ENCODE measurements at places on chromosomes 7 and 10.

DNA sequence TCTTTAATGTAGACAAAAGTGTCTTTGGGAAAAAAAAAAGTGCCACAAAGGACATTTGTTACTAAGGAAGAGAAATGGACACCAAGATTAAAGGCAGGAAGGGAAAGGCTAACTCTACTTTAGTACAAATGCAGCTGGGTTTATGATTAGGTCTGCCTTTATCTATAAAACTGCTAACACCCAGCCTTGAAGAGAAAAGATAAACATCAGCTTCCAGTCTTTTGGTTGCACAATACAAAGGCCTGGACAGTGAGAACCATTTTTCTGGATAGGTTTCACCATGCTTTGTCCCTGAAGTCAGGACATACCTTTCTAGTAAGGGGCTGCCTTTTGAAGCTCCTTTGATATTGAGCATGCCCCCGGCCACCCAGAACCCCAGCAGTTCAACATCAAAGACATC lies 45.1 kb downstream of the ZNF248 start:
- no peak for DNase-seq

DNA sequence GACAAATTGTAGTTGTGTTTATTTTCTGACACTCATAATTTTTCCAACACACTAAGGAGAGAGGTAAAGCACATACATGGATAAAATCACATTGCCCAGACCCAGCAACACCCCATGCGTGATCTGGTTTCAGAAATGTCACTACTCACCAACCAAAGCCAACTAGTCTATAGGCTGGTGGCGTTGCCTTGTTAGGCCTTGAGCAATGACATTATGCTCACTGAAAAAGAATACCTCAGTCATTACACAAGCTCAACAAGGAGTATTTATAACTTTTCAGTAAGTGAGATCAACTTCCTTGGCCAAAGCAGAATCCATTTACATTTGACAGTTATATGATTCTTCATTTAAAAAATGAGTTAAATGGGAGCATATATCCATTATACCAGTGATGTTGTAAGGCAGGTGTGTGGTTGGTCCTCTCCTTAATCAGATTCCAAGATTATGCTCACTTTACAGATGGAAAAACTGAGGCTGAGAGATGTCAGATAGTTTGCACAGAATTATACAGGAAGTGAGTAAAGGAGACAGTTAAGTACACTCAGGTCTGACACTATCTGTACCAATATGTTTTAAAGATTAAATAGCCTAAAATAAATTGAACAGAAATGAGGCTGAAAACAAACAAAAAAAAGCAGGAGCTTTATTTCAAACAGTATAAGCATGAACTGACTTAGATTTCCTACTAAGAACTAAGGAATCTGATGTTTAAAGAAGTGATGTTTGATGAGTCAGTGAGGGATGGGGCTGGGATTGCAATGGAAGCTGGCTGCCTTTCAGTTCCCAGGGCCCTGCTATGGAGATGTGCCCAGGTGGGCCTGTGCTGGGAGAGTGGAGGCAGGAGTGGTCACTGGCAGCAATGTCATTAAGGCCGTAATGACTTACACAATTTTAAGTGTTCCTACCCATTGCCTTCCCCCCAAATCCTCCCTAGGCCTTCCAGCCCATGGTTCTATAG lies 118.3 kb downstream of the RAPGEF5 start:
- DNase-seq, result peak; percentile 70

DNA sequence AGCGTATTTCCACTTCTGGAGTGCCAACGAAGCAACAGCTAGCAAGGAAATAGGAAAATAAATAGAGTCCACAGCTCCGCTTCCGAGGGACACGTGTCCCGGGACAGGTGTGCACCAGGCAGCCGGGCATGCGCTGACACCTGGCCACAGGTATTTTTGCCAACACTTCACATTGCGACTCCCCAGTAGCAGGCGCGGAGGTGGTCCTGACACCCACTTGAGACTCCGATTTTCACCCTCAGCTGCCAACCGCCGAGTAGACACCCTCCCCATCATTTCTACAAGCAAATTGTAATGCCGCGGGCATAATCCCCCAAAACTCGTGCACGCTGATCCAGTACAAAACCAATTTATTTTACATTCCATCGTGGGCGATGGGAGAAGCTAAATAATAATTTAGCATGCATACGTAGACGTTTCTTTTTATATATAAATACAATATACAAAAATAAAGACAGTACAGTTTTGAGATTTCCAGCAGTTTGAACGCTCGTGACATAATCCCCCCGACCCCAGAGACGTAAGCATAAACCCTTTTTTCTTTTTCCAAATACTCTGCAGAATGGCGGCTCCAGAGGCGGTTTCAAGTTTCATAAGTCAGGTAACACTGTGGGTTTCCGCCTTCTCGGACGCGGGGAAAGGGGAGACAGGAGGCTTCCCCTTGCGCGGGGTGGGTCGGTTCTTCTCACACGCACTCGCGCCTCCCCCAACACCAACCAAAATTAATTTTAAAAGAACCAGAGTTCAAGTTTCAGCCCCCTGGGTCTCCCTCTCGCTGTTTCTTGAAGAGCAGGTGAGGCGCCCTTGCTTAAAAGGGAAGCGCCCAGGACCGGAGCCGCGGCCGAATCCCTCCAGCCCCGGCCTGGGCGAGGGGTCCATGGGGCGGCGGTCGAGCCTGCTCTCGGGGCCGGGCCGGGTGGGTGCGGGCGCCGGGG lies 5.7 kb downstream of the MNX1 start:
- no peak for DNase-seq

DNA sequence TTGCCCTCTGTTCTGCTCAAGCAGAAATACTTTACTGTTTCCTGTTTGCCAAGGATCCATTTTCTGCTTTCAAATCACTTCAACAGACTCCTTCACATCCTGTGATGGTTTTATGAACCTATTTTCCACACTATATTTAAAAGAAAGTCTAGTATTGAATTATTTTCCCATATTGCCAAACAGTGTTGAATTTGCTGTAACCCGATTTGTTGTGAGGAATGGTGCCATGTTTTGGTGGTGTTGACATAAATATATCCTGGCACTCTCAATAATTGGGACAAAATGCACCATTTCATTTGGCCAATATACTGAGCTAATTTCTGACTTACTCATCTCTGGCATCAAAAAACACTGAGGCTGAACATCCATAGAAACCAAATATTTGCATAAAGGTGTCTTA lies 615.4 kb upstream of the SEMA3D start:
- DNase-seq, result no peak

DNA sequence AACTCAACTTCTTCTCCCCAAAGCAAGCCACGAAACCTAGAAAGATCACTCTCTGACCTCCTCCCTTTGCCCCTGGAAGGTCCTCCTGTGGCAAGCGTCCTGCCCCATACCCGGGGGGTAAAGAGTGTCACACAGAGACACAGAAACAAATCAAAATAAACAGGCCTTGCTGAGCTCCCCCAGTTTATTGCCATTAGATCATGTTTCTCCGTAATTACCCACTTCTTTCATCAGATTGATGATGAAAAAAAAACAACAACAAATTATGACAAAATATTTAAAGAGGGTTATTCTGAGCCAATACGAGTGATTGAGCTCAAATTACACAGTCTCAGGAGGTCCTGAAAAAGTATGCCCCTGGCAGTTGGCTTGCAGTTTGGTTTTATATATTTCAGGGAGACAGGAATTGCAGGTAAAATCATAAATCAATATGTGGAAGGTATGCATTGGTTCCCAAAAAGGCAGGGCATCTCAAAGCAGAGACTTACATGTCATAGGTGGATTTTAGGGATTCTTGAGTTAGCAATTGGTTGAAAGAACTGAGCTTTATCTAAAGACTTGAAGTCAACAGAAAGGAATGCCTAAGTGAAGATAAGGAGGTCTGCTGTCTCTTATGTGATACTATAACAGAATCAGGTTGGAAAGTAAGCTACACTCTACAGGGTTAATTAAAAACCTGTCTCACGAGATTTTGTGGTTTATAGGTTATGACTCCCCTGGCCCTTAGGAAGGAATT lies 86.2 kb downstream of the APBB1IP start:
- no peak for DNase-seq

- peak; percentile 78 for DNase-seq
These were observed 421.9 kb upstream of the GALNT17 start for GRCh38 chr7:70710011-70710480.

DNA sequence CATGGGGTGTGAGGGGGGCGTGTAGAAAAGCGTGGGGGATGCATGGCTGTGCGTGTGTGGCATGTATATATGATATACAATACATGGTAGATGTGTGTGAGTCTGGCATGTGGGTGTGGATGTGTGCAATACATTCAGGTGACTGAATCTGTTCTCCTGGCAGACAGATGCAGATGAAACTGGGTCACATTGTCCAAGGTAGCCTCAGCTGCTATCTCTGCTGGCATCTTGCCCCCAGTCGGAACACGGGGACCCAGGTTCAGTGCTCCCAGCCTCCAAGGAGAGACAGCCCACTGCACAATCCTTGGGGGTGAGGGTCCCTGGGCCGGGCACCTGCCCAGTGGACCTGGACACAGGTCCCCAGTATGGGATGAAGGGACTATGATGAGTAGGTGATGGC lies 12.4 kb upstream of the SRRM3 start:
- DNase-seq, result no peak

- no peak for DNase-seq
These were observed 56.6 kb downstream of the TASOR2 start for GRCh38 chr10:5741276-5741675.

DNA sequence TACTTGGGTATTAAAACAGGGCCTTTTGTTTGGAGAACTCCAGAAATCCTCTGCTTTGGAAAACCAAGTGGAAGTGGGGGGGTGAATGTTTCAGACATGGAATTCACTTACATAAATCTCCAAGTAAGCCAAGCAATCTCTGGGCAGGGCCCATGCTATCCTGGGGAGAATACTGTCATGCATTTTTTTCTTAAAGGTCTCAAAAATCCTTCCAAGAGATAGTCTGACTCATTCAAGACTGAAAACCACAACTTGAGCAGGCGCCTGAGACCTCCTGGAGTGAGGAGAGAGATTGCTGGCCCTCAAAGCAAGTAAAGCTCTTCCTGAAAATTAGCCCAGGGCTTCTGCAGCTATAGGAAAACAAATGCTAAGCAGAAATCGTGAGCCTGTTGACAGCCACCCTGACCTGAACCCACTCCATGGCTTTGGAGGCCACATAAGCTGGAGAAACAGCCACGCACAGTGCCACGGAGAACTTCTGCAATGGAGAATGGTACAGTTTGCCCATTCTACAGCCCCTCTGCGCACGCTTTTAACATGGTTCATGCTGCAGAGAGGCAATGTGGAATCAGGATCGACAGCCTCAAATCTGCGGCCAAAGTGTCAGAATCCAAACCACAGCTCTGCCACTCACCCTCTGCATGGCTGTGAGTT lies 203.1 kb upstream of the AUTS2 start:
- no peak for DNase-seq

All from RWPE1 (cell line).